Effector memory CD4-positive, alpha-beta T cell (primary cell): ENCODE measurements at places on chromosomes 12 and 14.

GRCh38 chr12:47378222-47378582 is 298.4 kb upstream of the AMIGO2 start:
- H3K27ac ChIP-seq = no peak overlapping the region
- H3K27me3 ChIP-seq = no peaks in the 10 kb centered on the region
- no peaks in the 10 kb centered on the region for H3K4me1 ChIP-seq
- DNase-seq = no peak
- H3K4me3 ChIP-seq = no peak overlapping the region
- H3K36me3 ChIP-seq = no peaks in the 10 kb centered on the region

GRCh38 chr14:81946375-81946774 is 412.7 kb upstream of the SEL1L start:
- no peak for DNase-seq
- H3K36me3 ChIP-seq = no peaks in the 10 kb centered on the region
- H3K27me3 ChIP-seq = no peaks in the 10 kb centered on the region

DNA sequence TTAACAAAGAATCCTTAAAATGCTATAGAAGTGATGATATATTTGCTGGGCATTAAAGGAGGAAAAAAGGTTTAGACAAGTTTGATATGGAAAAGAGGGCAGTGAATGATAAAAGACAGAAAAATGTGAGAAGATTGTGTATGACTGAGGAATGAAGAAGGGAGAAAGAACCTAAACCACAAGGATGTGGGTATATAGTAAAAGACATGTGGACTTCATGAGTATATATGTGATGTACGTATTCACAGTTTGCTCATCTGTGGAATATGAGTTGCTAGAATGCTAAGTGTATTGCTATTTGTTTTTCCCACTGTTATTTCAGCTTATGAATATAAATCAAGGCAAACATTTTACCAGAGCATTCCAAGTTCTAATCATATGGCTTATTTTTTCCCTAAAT is 2.1 kb upstream of the SLC16A7 start:
- H3K4me1 ChIP-seq = peaks cover 7% of the 10 kb centered on the region
- H3K36me3 ChIP-seq = no peaks in the 10 kb centered on the region
- no peak overlapping the region for H3K4me3 ChIP-seq
- no peak for DNase-seq

DNA sequence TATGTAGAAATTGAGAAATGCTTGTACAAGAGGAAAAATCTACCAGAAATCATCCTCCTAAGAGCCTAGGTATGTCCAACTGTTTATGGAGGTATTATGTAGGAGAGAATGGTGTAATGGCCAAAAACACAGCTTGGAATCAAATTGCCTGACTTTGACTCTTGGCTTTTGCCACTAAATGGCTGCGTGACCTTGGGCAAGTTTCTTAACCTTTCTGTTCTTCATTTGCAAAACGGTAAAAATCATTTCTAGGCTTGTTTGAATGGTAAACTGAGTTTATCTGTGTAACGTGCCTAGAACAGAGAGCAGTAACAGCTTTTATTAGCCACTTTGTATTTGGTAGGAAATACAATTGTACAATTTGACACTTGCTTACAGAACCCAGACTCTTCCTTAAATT is 4.9 kb upstream of the GRIP1 start:
- H3K27me3 ChIP-seq = no peaks in the 10 kb centered on the region
- DNase-seq = no peak
- no peaks in the 10 kb centered on the region for H3K4me1 ChIP-seq

- H3K4me1 ChIP-seq = no peaks in the 10 kb centered on the region
- H3K27me3 ChIP-seq = no peaks in the 10 kb centered on the region
- DNase-seq = no peak
- no peaks in the 10 kb centered on the region for H3K36me3 ChIP-seq
These were observed 139.7 kb downstream of the PRIMA1 start for GRCh38 chr14:93648440-93649168.

DNA sequence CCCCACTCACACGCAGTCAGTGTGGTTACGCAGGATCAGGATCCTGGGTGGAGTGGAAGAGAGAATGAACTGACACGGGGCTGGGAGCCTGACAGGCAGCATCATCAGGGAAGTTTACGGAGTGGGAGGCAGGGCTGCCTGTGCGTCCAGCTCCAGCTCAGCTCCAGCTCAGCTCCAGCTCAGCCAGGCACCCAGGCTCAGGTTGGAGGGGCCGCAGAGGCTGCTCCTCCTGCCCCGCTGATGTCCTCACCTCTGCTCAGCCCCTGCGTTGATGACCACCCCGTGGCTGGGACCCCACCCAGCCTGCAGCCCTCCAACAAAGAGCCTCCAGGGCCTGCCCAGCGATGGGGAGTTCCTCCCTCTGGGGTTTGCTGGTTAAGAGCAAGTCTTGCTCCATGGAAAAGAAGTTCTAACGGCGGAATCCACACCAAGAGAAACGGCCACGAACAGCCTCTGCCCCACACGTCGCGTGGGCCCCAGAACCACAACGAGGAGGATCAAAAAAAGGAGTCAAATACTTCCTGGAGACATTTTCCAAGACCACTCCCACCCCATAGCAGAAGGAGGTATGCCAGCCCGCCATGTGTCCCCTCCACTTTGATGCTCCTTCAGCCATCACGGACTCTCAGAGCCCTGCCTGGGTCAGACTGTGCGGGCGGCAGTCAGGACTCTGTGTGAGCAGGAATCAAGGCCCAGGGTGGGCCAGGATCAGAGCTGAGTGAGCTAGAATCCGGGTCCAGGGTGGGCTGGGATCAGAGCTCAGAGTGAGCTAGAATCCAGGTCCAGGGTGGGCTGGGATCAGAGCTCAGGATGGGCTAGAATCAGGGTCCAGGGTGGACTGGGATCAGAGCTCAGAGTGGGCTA is 17.7 kb upstream of the C14orf180 start:
- DNase-seq = no peak
- no peak overlapping the region for H3K27ac ChIP-seq
- peaks cover 5% of the 10 kb centered on the region for H3K4me1 ChIP-seq
- H3K36me3 ChIP-seq = no peaks in the 10 kb centered on the region
- no peaks in the 10 kb centered on the region for H3K27me3 ChIP-seq
- no peak overlapping the region for H3K4me3 ChIP-seq

GRCh38 chr12:111673503-111673902 is 12.3 kb downstream of the BRAP start:
- H3K4me1 ChIP-seq = no peaks in the 10 kb centered on the region
- peaks cover 70% of the 10 kb centered on the region for H3K36me3 ChIP-seq
- H3K4me3 ChIP-seq = no peak overlapping the region
- DNase-seq = no peak
- no peaks in the 10 kb centered on the region for H3K27me3 ChIP-seq
